ENCODE measurements at places on chromosomes 7 and 10.

- DNase-seq = no peak
These were observed 190.8 kb upstream of the TMEM196 start for GRCh38 chr7:19964246-19964645.

DNA sequence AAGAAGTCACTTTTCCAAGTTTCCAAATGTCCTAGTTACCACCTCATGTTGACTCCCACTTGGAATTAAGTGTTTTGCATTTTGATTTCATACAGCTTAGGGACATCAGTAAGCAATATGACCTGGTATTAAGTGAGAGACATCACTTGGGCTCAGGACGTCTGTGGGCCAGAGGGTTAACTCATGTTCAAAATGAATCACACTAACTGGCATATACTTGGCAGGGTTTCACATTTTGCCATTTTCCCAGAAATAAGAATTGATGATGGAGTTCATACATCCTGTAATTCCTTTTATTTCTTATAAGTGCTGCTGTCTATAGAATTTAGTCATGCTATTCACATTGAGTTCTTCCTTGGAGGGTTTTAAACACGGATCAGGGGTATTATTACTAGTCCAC lies 516.5 kb downstream of the PHTF2 start:
- DNase-seq = no peak

DNA sequence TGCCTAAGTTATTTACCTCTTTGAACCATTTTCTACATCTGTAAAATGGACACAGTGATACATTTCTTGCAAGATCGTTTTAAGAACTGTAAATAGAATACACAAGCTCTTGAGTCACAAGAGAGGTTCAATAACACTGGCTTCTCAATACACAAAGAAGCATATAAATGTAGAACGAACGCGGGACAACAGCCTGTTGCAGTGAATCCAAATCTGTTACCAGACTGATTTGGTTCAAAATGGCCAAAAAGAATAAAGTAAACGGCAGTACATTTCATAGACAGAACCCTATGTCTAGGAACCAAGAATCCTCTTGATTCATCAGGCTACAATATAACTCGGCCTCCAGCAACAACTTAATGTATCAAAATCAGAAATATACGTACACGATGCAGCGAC lies 701 bp downstream of the MTPAP start:
- DNase-seq = no peak

DNA sequence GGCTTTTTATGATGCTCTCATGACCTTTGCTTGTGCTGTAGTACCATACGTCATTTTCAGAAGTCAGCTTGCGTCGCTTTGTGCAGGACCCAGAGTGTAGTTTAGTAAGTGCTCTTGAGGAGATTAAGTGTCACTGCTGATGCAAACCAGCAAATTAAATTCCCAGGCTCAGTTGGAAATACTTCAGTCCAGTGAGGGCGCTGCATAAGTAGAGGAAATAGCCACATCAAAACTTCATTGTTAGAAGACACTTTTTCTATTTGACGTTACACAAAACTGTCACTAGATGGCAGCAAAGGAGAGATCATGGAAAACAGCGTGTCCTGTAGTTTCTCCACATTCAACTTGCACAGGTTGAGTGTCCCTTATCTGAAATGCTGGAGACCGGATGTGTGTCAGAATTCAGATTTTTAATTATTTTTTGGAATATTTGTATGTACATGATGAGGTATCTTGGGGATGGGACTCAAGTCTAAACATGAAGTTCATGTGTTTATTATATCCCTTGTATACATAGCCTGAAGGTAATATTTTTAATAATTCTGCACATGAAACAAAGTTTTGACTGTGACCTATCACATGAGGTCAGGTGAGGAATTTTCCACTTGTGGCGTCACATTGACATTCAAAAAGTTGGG lies 7.9 kb downstream of the ZNF22 start:
- no peak for DNase-seq

DNA sequence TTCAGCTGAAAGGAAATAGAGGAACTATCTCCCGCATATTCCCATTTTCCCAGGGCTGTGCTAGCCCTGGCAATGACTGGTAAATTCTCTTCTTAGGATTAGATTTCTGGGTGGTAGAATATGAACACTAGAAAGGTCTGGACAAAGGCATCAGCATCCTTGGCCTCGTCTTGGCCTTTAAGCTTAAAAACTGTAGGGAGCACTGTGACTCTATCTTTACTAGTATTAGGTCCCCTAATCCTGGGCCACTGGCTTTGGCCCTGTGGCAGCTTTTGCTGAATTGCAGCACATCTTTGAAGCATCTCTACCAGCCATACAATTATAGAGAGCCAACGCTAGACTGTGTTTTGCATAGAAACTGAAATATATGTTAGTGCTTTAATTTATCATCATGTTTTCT lies 41.5 kb upstream of the EBLN1 start:
- DNase-seq = no peak

GRCh38 chr10:33245343-33245742 lies 89.1 kb downstream of the NRP1 start:
- no peak for DNase-seq

GRCh38 chr10:106043863-106044262 lies 1120.6 kb downstream of the SORCS1 start:
- no peak for DNase-seq

- no peak for DNase-seq
These were observed 317.3 kb upstream of the SHH start for GRCh38 chr7:156129522-156129921.

GRCh38 chr10:57562211-57562610 lies 705.5 kb downstream of the IPMK start:
- no peak for DNase-seq

DNA sequence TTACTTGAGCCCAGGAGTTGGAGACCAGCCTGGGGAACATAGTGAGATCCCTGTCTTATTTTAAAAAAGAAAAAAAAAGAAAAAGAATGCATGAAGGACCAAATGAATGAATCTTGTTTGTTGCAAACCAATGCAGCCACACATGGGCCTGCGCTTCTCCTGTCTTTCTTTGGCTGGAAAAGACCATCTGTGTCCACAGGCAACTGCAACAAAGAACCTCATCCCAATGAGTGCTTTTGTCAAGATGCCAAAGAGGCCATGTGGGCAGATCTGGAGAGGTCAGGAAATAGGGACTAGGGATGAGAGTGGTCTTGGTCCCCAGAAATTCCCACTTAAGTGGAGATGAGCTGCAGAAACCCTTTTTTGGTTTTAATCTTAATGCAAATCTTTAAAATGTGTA lies 49.8 kb upstream of the DUSP5 start:
- DNase-seq = no peak

GRCh38 chr10:129055986-129056385 lies 411.1 kb upstream of the MGMT start:
- no peak for DNase-seq

- no peak for DNase-seq
These were observed 1184.1 kb downstream of the TYW1 start for GRCh38 chr7:68180761-68181160.

- DNase-seq = no peak
These were observed 574 bp downstream of the MARCHF5 start for GRCh38 chr10:92291616-92291865.

DNA sequence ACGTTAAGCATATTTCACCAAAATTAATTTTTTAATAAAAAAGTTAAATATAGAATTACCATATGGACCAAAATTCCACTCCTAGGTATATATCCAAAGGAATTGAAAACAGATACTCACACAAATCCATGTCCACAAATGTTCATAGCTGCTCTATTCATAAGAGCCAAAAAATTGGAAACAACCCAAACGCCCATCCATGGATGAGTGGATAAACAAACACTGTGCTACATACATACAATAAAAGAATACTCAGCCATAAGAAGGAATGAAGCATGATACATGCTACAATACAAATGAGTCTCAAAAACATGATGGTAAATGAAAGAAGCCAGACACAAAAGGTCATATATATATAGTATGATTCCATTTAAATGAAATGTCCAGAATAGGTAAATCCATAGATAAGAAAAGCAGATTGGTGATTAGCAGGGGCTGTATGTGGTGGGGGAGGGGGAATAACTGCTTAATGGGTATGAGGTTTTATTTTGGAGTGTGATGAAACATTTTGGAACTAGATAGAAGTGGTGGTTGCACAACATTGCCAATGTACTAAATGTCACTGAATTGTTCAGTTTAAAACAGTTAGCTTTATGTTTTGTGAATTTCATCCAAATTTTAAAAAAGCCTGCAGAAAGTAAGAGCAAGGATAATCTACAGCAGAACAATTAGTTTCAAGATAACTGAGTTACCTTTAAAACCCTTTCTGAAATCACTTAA lies 101.2 kb upstream of the EFCAB10 start:
- no peak for DNase-seq

DNA sequence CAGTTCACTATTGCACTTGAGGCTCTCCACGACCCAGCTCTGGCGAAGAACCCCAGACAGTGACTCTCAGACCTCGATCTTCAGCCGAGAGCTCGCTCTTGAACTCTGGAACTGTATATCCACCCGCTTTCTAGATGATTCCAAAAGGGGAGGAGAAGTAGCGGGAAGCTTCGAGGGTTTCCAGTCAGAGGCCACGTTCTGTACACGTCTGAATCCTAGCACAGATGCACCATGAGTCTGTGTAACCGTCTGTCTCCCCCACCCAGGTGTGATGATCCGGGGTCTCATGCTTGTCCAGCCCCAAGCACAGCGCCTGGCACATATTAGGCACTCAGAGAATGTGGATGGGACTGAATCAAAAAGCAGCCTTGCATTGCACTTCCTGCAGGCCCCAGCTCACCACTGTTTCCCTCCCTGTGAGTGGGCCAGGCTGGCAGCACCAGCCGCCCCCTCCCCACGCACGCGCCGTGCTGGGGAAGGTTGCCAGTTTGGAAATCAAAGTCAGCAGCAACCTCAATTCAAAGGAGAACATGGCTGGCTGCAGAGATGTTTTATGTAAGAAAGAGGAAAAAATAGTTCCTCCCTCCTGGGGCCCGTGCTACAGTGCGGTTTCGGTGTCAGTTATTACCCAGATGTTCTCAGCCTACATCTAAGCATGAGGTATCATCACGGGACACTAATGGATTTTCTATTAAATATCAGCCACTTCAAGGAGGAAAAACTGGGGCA lies 5.7 kb downstream of the GRID2IP start:
- no peak for DNase-seq

GRCh38 chr10:45160271-45160670 lies 155.1 kb downstream of the OR13A1 start:
- no peak for DNase-seq

DNA sequence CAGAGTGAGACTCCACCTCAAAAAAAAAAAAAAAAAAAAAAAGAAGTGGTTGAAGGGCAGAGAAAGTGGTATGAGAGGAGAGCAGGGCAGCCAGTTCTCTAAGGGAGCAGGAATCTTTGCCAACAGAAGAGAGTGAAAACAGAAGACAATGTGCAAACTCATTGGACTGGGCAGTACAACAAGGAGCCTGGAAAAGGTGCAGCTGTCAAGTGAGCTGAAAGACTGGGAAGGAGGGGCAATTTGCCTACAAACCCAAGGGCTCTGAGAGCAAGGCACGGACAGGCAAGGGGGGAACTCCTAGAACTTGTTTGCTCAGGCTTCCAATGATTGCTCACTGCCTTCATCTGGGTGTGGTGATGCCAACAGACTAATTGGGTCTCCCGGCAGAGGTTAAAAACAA lies 9.5 kb downstream of the ACTR1A start:
- DNase-seq = no peak

DNA sequence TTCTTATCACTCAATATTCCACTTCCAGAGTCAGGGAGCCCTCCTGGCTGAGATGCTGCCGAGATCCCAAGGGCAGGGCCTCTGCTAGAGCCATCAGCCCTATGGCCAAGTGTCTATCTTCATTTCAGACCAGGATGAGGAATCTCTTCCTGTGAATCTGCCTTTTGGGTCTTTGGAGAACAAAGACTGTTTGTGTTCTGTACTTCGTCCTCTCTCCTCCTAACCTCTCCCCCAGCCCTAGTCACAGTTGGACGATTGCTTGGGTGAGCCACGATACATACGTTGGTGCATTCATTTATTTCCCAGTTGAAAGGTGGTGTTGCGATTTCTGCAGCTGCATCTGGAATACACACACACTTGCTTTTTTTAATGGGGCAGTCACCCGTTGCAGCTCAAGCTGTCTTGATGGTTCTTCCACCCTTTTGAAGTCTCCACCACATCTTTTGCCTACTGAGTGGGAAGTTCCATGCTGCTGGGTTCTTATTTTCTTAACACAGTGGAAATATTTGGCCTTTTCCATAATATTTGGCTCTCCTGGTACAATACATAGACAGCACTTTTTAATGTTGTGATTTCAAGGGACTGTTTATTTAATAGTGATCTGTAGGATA lies 26.7 kb downstream of the SH3PXD2A start:
- DNase-seq = no peak

GRCh38 chr10:48786606-48787282 lies 102.1 kb downstream of the WDFY4 start:
- DNase-seq = no peak

GRCh38 chr10:120823266-120823665 lies 27.9 kb upstream of the WDR11 start:
- no peak for DNase-seq

DNA sequence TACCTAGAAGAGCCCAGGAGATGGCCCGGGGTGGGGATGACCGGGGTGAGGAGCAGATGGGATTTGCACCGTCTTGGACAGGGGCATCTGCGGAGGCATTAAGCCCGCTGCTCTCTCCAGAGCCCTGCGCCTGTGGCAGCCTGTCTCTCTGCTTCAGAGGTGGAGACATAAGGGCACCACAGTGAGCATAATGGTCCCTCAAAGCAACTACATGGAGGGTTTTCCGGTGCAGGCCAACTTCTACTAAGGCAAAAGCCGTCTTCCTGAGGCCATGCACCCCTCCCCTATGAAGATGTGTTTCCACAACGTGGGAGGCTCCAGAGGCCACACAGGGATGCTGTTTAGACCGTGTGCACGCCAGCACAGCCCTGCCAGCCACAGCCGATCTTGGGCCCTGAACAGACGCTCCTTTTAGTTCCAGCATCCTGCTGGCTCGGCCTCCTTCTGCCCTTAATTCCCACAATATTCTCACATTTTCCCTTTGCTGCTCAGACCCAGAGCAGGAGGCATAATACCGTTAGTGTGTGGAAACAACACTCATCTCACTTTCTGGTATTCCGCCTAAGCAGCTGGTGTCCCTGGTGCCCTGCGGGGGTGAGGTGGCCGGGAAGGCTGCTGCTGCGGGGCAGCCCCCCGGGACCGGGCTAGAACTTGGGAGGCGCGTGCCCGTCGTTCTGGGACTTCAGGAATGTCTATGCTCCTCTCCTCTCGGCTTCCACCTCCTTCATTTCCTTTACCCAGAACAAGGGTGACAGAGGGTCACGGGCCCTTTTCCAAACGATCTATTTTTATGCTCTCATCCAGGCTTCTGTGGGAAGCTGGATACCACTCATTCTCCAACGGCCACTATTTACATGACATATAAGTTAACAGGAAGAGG lies 266.9 kb downstream of the TNS3 start:
- no peak for DNase-seq

GRCh38 chr7:95317546-95317945 lies 6.8 kb downstream of the PON1 start:
- no peak for DNase-seq

GRCh38 chr7:49855281-49855980 lies 82.0 kb downstream of the VWC2 start:
- DNase-seq = no peak

Data from activated CD8-positive, alpha-beta memory T cell treated with anti-CD3 and anti-CD28 coated beads, Interleukin-2, amount 50 U/mL, for 48 hours (primary cell).